Activated CD8-positive, alpha-beta memory T cell treated with anti-CD3 and anti-CD28 coated beads, Interleukin-2, amount 10 ng/mL, durations not matched to agents 7 days and 5 days (primary cell): ENCODE measurements at places on chromosomes 13 and 19. TPM values are rescaled to one million over a fixed set of nuclear protein-coding genes. Genes with fewer than 3 reads are reported as not detected.

ERFL gene
- 1.9 TPM for total RNA-seq

MBD3L3 gene
- not detected for total RNA-seq

FIZ1 gene
- 13.0 TPM for total RNA-seq

RFPL4A gene
- total RNA-seq = not detected

RUBCNL gene
- not detected for total RNA-seq

PLIN5 gene
- not detected for total RNA-seq
